Uterine smooth muscle cell (primary cell): ENCODE measurements at places on chromosomes 4 and X. TPM values are rescaled to one million over a fixed set of nuclear protein-coding genes. Genes with fewer than 3 reads are reported as not detected.

Gene GYPE
- total RNA-seq: 0.11 and 0.25 TPM in 2 replicates

Gene GIMD1
- total RNA-seq: not detected in 2 replicates

Gene FSTL5
- under 0.01 and 0.50 TPM in 2 replicates for total RNA-seq

Gene PCYT1B
- total RNA-seq: 2.1 and 4.2 TPM in 2 replicates

Gene PARM1
- 0.50 and 0.66 TPM in 2 replicates for total RNA-seq

Gene TRAM1L1
- 3.2 and 4.6 TPM in 2 replicates for total RNA-seq

Gene VCX2
- total RNA-seq: not detected in 2 replicates

Gene IBSP
- total RNA-seq: not detected in 2 replicates

Gene GATA1
- not detected in 2 replicates for total RNA-seq

Gene RNF128
- 1.5 and 2.0 TPM in 2 replicates for total RNA-seq

Gene GPRIN3
- total RNA-seq: 0.12 and 0.22 TPM in 2 replicates

Gene HSFX3
- not detected in 2 replicates for total RNA-seq

Gene KLHL4
- 4.8 and 6.5 TPM in 2 replicates for total RNA-seq

Gene DUX4
- total RNA-seq: not detected in 2 replicates

Gene SYP
- total RNA-seq: 0.12 and 0.33 TPM in 2 replicates

Gene DUSP9
- 0.11 TPM in 1 of 2 replicates, not detected in the other for total RNA-seq

Gene G6PD
- 62.4 and 81.9 TPM in 2 replicates for total RNA-seq

Gene ANAPC10
- 30.5 and 34.1 TPM in 2 replicates for total RNA-seq

Gene STK26
- 13.6 and 20.4 TPM in 2 replicates for total RNA-seq
